ENCODE measurements at places on chromosomes 13 and 19.

- no peak for DNase-seq
These were observed 226.3 kb downstream of the FGF9 start for GRCh38 chr13:21897161-21897560.

DNA sequence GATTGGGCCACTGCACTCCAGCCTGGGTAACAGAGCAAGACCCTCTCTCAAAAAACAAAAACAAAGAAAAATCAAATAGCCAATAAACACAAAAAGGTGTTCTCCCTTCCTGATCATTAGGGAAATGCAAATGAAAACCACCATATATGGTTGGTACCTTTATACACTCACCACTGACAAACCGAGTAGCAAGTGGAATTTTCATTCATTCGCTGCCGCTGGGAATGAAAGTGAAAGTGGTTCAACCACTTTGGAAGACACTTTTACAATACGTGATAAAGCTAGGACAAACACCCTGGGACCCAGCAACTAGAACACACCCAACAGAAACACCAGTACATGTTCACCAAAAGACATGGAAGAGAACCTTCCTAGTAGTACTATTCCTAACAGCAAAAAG lies 21.0 kb downstream of the GRIK5 start:
- peak; percentile 64 for DNase-seq

DNA sequence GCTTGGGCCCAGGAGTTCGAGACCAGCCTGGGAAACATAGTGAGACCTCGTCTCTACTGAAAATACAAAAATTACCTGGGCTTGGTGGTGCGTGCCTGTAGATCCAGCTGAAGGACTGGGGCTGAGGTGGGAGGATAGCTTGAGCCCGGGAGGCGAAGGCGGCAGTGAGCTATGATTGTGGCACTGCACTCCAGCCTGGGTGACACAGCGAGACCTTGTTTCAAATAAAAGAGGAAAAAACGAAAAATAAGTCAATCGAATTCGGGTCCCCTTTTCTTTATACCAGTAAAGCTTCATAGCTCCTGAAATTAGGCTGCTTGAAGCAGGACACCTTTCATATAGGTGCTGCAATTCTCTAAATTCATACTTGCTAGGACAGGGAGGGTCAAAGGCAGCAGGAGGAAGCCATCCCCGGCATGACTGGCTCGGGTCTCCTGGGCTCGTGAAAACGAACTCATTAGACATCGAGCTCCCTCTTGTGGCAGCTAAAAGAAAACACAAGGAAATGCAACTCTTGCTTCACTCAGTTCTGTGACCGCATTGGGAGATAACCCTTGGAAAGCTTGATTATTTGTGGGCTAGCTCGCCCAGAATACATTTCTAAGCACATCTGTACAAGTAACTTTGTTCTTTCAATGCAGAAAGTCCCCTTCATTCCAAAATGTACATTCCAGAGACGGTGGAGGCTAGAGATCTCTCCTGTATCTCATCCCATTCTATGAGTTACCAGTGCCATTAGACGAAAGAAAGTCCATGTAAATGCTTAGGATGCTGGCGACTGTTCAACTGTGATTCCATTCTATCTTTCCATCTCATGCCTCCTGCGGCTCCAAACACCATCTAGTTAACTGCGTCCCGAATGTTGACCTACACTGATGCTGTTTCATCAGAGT lies 16.8 kb downstream of the FPR2 start:
- peak; percentile 47 for DNase-seq

DNA sequence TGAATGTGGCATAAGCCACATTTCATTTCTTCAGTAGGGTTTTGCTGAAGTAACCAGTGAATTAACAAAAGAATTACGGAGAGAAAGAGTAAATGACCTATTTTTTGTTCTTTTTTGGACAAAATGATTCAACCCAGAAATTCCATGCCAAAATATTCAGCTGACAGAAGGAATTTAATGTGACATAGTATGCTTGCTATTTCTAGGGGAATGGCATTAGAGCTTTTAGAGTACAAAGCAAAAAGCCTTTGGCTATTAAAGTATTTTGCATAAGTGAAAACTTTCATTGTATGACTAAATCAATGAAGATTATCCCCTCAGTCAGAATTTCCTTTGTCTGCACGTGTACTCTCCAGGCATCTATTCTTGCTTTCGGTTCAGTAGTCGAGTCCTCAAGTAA lies 465.3 kb downstream of the COG6 start:
- no peak for DNase-seq

DNA sequence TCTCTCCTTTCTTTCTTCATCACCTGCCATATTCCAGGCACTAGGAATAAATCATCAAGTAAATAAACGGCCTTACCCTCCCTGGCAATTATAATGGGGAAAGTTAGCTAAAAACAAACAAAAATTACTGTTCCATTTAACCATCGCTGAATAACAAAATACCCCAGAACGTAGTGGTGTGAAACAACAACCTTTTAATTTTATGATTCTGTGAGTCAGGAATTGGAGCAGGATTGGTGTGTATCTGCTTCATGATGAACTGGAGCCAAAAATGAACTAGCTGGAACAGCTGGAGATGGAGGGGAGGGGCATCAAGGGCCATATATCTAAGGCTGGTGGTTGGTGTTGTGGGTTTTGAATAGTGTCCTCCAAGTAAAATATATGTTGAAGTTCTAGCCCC lies 3.7 kb upstream of the CADM4 start:
- no peak for DNase-seq

DNA sequence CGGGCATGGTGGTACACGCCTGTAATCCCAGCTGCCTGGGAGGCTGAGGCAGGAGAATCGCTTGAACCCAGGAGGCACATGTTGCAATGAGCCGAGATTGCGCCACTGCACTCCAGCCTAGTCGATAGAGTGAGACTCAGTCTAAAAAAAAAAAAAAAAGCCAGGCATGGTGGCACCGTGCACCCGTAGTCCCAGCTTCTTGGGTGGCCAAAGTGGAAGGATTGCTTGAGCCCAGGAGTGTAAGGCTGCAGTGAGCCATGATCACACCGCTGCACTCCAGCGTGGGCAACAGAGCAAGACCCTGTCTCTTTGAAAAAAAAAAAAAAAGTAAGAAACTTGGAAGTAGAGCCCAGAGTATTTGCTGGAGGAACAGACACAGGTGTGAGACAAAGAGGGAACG lies 27.7 kb downstream of the CCDC8 start:
- DNase-seq: no peak

DNA sequence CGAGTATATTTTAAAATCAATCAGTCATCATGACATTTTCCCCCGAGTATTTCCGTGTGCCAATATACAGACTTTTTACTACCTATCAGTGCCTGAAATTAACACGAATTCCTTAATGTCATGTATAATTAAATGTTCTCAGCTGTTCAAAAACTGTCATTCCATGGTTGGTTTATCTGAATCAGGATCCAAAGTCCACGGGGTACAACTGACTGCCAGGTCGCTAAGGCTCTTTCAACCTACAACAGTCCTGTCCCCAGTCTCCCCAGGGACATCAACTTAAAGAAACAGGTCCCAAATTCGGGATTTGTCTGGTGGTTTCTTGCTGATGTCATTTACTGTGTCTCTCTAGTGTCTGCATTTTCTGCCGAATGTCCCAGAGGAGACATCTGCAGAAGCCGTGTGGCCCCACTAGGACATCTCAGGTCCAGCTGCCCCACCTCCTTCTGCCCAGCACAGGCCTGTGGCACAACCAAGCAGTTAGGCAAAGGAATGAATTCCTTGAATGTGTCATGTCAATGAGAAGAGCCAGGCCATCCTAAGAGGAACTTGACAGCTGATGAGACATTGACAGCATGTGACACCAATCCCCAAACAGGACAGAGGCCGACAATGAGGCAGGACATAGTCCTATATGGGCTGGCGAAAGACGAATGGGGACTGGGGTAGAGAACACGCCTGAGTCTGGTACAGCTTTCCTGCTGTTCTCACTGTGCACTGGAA lies 109.5 kb downstream of the STK24 start:
- no peak for DNase-seq

DNA sequence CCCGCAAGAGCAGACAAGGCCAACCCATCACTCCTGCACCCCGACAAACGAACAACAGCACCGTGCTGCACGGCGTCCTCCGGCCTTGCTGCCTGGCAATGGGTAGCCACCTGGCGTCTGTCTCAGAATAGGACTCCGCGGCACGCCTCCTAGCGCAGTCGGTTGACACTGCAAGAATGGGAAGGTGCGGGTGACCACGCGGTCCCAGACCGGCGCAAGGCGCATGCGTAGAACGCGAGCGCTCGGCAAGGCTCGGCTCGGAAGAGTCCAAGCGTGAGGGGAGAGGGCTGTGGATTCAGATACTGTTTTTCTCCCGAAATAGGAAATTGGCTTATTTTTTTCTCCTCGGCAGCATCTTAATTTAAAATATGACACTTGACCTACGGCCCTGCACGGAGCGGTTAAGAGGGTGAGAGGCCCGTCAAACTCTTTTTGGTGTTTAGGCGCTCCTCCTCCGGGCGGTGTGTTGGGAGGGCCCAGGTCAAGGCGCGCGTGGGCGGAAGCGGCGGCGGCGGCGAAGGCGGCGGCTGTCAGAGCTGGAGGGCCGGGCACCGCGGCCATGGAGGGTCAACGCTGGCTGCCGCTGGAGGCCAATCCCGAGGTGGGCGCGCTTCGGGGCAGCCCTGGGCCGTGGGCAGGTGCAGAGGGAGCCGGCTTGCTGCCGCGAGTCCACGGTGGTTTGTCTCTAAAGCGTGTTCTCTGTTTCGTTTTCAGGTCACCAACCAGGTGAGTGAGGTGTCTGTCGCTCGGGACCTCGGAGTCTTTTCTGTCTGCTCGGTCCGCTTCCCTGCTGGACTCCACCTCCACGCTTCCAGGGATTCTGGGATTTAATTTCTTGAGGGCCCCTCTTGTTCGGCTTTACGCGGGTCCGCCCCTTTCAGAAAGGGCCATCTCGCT lies at the start of gene UCHL3:
Gene UCHL3 (plus strand): TSS at position 530 of the 897 bp plus-strand sequence. CDS start 30 bp downstream, at position 560.
- DNase-seq: peak; percentile 98

GRCh38 chr13:22569811-22570210 lies 611.0 kb upstream of the SGCG start:
- DNase-seq: no peak

- DNase-seq: no peak
These were observed 70.5 kb downstream of the GJA3 start for GRCh38 chr13:20090349-20090748.

DNA sequence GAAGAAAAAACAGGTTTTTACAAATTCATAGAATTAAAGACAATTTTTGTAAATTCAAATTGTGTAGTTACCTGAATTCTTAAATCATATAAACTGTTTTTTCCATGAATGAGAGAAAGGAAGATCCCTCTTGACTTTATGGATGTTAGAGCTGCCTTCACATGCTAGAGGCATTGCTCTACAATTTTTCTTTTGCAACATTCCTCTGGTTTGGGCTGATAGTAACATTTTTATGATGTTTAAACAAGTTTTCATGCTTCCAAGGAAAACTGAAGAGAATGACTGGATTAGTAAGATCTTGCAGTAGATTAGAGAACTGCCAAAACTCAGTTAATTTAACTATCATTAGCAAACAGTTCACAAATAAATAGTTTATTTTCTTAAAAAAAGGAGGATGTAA lies 250.6 kb downstream of the GPC6 start:
- DNase-seq: no peak
